ENCODE measurements at places on chromosomes 1 and 21.

- no peak for DNase-seq
Measured at GRCh38 chr1:22627331-22627730, 9.1 kb upstream of the C1QA start.

DNA sequence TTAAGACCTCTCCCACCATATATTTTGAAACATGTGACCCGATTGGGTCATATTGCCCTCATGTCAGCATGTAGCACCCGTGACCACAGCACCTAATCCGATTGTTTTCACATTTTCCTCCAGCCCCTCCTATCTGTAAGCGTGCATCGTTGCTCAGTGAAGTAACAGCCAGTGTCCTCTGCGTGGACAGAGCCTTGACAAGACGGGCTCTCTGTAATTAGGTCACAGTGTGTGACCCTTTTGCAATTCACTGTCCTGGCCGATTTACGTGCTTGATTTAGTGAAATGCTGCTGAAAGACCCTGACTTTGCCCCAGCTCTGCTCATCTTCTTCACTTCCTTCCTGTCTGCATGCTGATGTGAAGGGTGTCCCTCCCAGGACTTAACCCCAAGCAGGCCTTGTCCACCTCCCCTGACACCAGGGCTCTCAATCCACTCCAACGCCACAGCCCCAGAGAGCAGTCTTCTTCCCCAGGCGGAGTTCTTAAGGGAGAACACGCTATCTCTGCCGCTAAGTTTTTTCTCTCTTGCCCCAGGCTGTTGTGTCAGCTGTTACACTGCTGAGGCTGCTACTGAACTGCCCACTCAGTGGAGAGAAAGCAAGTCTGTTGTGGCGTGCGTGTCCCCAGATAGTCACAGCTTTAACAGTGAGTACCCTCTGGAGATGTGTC is 19.4 kb downstream of the URB2 start:
- no peak for DNase-seq

GRCh38 chr1:186295980-186296379 is 79.1 kb downstream of the TPR start:
- no peak for DNase-seq

- DNase-seq = no peak
Measured at GRCh38 chr1:201149400-201149799, 4.9 kb downstream of the TMEM9 start.

DNA sequence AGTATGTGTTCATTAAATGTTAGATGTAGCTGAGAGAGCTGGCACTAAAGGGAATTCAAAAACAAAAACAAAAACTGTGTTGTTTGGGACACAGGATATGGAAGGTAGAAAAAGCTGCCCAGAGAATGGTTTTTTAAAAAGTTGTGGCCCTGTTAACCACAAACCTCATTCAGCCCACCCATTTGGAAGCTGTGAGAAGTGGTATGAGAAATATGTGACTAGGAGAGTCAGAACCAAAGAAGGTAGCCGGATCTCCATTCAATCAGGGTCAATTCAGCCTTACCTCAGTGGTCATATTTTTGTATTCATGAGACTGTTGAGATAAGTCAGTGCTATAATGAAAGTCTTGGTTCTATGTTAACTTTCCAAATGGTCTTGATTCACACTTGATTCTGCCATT is 29.8 kb upstream of the CACYBP start:
- no peak for DNase-seq
